ENCODE measurements at places on chromosomes 3 and 15.

DNA sequence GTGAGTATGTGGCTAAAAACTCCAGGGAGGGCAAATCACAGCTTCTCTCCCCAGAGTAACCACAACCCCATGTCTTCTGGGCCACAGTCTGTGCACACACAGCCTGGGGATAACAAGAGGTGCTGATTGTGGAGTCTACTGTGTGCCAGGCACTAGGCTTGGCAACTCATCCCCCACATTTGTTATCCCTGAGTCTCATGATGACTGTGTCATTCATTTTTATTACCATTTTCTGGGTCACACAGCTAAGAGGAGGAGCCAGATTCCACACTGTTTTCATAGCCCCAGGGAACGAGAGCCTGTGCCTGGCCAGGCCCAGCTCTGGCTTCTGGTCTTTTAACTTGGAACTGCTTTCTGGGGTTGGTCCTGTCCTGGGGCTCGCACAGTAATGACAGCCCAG is 34.5 kb downstream of the ESYT3 start:
- no peaks in the 10 kb centered on the region for H3K36me3 ChIP-seq
- no peak overlapping the region for H3K4me3 ChIP-seq
- no peaks in the 10 kb centered on the region for H3K27me3 ChIP-seq
- H3K4me1 ChIP-seq, result peaks cover 16% of the 10 kb centered on the region

DNA sequence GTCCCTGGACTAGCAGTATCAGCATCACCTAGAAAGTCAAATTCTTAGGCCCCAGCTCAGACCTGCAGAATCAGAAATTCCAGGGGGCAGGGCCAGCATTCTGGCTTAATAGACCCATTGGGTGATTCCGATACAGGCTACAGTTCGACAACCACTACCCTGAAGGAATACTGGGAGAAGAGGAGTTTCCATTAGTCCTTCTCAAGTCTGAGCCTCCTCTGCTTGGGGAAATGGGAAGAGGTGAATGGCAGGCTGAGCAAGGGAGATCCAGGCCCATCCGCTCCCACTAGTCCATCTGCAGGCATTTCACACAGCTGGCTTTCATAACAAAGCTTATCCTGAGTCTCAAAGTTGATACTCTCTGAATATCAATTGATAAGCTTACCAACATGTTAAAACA is 69.1 kb downstream of the MECOM start:
- H3K27ac ChIP-seq, result no peak overlapping the region
- no peak overlapping the region for H3K4me3 ChIP-seq
- H3K4me1 ChIP-seq, result peaks cover 19% of the 10 kb centered on the region
- no peak for DNase-seq

- H3K4me3 ChIP-seq, result no peak overlapping the region
- H3K4me1 ChIP-seq, result no peaks in the 10 kb centered on the region
- H3K27me3 ChIP-seq, result no peaks in the 10 kb centered on the region
- peak; percentile 32 for DNase-seq
- H3K27ac ChIP-seq, result no peak overlapping the region
Measured at GRCh38 chr3:69250014-69250413, 127.6 kb upstream of the LMOD3 start.

GRCh38 chr15:36967929-36968328 is 132.4 kb downstream of the MEIS2 start:
- H3K27ac ChIP-seq, result no peak overlapping the region
- H3K36me3 ChIP-seq, result no peaks in the 10 kb centered on the region
- H3K27me3 ChIP-seq, result no peaks in the 10 kb centered on the region
- no peak for DNase-seq
- no peak overlapping the region for H3K4me3 ChIP-seq

- H3K4me3 ChIP-seq, result no peak overlapping the region
- H3K27ac ChIP-seq, result no peak overlapping the region
- no peaks in the 10 kb centered on the region for H3K4me1 ChIP-seq
Measured at GRCh38 chr15:74283368-74283767, 47.2 kb downstream of the CCDC33 start.

- H3K36me3 ChIP-seq, result no peaks in the 10 kb centered on the region
- peaks cover 6% of the 10 kb centered on the region for H3K27me3 ChIP-seq
- H3K27ac ChIP-seq, result no peak overlapping the region
- DNase-seq, result no peak
- H3K4me1 ChIP-seq, result no peaks in the 10 kb centered on the region
Measured at GRCh38 chr3:70531063-70531657, 218.7 kb upstream of the MDFIC2 start.

DNA sequence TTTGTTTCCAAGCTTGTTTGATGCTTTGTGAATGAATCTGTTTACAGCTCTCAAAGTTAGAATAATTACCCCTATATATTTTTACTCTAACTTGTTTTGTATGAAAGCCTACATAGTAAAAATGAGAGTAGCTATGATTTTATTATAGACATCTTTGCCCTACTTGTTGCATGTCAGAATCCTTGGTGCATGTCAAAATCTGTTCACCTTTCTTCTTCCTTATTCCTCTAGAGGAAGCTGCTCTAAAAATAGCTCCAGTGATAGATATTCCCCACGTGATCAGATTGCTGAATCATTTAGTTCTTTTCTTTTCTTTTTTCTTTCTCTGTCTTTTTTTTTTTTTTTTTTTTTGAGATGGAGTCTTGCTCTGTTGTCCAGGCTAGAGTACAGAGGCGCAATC is 39.8 kb downstream of the LRRC49 start:
- no peak overlapping the region for H3K27ac ChIP-seq
- H3K27me3 ChIP-seq, result no peaks in the 10 kb centered on the region
- H3K4me3 ChIP-seq, result no peak overlapping the region
- H3K4me1 ChIP-seq, result no peaks in the 10 kb centered on the region

- H3K36me3 ChIP-seq, result no peaks in the 10 kb centered on the region
- H3K4me1 ChIP-seq, result no peaks in the 10 kb centered on the region
- H3K27me3 ChIP-seq, result no peaks in the 10 kb centered on the region
Measured at GRCh38 chr3:179091113-179091512, 19.5 kb upstream of the ZMAT3 start.
